ENCODE measurements at places on chromosomes 11 and 22.

GRCh38 chr22:30422481-30423300, 2.9 kb upstream of the MTFP1 start:
- DNase-seq = peak; percentile 70

GRCh38 chr11:40338739-40339138, 1120.7 kb downstream of the LRRC4C start:
- DNase-seq = peak; percentile 31

GRCh38 chr11:118640332-118641154, 33.1 kb downstream of the PHLDB1 start:
- no peak for DNase-seq

DNA sequence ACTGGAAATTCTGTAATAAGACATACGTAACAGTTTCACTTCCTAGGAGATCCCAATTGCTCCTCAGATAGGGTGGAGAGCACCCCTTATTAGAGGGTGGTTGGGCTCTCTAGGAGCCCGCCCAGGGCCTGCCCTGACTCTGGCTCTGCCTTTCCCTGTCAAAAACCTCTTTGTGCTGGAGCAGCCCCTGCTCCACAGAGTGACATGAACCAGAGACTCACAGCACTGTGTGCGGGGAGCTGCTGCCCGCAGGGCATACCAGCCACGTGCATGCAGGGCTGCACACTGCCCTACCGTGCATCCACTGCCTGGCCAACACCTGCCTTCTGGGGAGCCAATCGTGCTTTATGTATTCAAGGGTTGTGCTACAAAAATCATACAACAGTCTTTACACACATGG, 24.3 kb downstream of the KCNQ1OT1 start:
- DNase-seq = no peak

Data from BJ (cell line).